Nephron progenitor cell (in vitro differentiated cells): ENCODE measurements at places on chromosomes 5 and 9.

- peak overlapping the region; percentile 40 for H3K4me3 ChIP-seq
- peaks cover 97% of the 10 kb centered on the region for H3K4me1 ChIP-seq
- no peaks in the 10 kb centered on the region for H3K27me3 ChIP-seq
- DNase-seq, result no peak
Measured at GRCh38 chr9:137670391-137671195, 51.8 kb downstream of the EHMT1 start.

DNA sequence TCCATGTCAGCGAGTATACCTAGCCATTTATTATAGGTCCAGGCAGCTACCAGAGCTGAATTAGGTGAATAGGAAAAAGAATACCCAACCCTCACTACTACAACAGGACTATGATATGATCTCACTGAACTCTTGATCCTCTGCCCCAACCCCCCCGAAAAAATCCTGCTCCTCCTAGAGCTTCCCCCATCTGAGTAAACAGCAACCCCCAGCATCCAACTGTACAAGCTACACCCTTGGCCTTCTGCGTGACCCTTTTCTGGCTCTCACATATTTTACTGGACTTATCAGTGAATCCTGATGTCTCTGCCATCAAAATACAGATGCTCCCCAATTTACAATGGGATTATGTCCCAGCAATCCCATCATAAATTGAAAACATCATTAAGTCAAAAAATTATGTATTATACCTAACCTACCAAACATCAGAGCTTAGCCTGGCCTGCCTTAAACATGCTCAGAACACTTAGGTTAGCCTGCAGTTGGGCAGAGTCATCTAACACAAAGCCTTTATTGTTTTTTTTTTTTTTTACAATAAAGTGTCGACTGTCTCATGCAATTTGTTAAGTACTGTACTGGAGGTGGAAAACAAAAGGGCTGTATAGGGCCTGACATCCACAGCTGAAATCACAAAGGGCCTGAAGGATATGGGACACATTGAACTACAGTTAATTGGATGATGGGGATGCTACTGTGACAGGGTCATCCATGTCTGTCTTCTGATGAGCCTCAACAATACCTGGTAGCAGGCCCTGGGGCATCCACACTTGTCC is 128.9 kb upstream of the ERCC6L2 start:
- no peak overlapping the region for H3K4me3 ChIP-seq
- DNase-seq, result no peak
- peaks cover 27% of the 10 kb centered on the region for H3K27me3 ChIP-seq
- H3K27ac ChIP-seq, result no peak overlapping the region
- H3K36me3 ChIP-seq, result no peaks in the 10 kb centered on the region

GRCh38 chr9:118148990-118149389 is 444.8 kb downstream of the TLR4 start:
- peaks cover 3% of the 10 kb centered on the region for H3K27me3 ChIP-seq
- DNase-seq, result no peak
- no peak overlapping the region for H3K27ac ChIP-seq
- no peak overlapping the region for H3K4me3 ChIP-seq
- no peaks in the 10 kb centered on the region for H3K4me1 ChIP-seq

- no peaks in the 10 kb centered on the region for H3K36me3 ChIP-seq
- no peaks in the 10 kb centered on the region for H3K27me3 ChIP-seq
- H3K4me1 ChIP-seq, result peaks cover 58% of the 10 kb centered on the region
- DNase-seq, result no peak
Measured at GRCh38 chr5:82446809-82447208, 168.7 kb upstream of the RPS23 start.

GRCh38 chr5:72587661-72588308 is 80.6 kb upstream of the ZNF366 start:
- H3K4me3 ChIP-seq, result no peak overlapping the region
- H3K4me1 ChIP-seq, result peaks cover 9% of the 10 kb centered on the region
- no peaks in the 10 kb centered on the region for H3K36me3 ChIP-seq

GRCh38 chr9:126148994-126149393 is 177.6 kb upstream of the MVB12B start:
- H3K36me3 ChIP-seq, result no peaks in the 10 kb centered on the region
- no peak overlapping the region for H3K4me3 ChIP-seq
- DNase-seq, result no peak
- peaks cover 37% of the 10 kb centered on the region for H3K27me3 ChIP-seq
- no peak overlapping the region for H3K27ac ChIP-seq

GRCh38 chr5:126780165-126780827 is 3.4 kb downstream of the LMNB1 start:
- peak overlapping the region; percentile 95 for H3K4me3 ChIP-seq
- H3K27ac ChIP-seq, result no peak overlapping the region
- no peak for DNase-seq
- H3K36me3 ChIP-seq, result peaks cover 44% of the 10 kb centered on the region
- H3K4me1 ChIP-seq, result peaks cover 28% of the 10 kb centered on the region
- no peaks in the 10 kb centered on the region for H3K27me3 ChIP-seq

DNA sequence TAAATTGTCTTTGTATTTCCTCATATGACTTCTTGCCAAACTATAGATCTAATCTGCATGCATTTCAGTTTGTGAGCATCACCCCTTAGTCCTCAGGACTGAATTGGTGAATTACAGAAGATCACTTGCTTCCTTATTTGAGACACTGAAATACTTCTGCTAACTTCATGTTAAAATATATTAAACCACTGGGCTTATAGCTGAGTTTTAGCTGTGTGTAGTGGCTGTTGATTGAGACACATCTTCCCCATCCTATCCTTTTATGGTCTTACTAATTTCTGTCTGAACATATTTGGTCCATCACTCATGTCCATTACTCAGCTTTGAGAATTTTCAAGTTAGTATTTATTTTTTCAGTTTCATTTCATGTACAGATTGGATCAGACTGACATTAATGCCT is 295.9 kb downstream of the PSAT1 start:
- H3K4me1 ChIP-seq, result no peaks in the 10 kb centered on the region
- H3K27ac ChIP-seq, result no peak overlapping the region
- no peak for DNase-seq
- H3K36me3 ChIP-seq, result no peaks in the 10 kb centered on the region
- peaks cover 4% of the 10 kb centered on the region for H3K27me3 ChIP-seq
- H3K4me3 ChIP-seq, result no peak overlapping the region

GRCh38 chr5:56301069-56301468 is 67.9 kb upstream of the ANKRD55 start:
- H3K36me3 ChIP-seq, result no peaks in the 10 kb centered on the region
- no peak overlapping the region for H3K4me3 ChIP-seq
- no peak overlapping the region for H3K27ac ChIP-seq
- H3K4me1 ChIP-seq, result no peaks in the 10 kb centered on the region
- H3K27me3 ChIP-seq, result no peaks in the 10 kb centered on the region

DNA sequence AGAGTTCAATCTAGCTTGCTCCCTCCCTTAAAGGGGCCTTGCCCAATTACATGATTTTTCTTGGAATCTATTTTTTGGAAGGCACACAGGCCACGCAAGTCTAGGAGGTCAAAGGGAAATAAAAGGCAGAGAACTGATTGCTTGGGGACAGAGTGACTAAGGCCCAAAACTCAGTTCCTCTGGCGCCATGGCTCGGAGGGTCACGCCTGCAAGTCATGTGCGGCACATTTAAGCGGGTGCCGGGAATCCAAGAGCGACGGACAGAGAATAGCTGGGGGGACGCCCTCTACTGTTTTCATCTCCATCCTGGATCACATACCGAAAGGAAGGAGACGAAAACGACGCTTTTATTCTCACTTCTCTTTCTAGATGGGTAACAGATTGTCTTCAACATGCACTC is 78.6 kb downstream of the FREM1 start:
- no peaks in the 10 kb centered on the region for H3K27me3 ChIP-seq
- H3K4me1 ChIP-seq, result no peaks in the 10 kb centered on the region
- DNase-seq, result no peak
- H3K4me3 ChIP-seq, result no peak overlapping the region

DNA sequence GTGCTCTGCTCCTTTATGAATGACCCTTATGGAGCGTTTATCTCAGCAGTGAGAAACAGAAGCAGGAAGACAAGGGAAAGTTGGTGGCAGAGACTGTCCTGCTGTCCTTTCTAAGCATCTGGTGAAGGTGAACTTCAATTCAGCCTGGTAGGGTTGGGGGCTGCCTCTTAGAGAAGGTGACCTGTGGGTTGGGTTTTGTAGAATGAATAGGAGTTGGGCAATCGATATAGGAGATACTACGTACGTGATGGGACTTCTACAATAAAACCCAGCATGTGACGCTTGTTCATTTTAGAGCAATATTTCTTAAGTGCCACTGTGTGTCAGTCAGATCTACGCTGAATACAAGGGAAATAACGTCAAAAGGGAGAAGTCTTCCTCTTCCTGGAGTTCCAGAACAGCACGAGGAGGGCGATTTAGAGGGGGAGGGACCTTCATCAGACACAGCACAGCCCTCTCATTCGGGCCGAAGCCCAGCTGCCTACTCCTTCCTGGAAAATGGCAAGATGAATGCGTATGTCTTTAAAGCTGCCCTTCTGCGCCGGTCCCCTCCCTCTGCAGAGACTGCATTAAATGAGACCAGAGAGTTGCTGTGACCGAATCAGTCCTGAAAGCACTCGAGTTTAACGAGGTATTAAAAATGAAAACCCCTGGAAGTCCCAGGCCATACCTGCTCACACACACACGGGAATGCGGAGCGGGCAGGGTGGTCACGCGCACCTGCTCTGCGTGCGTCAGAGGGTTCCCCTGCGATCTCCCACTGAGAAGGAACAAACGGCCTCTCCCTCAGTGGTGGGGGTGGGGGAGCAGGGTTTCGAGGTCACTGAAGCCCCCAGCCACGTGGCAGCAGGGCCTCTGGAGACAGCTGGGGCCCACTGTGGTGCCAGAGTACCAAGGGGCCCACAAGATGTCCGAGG is 85.3 kb upstream of the SARDH start:
- H3K4me3 ChIP-seq, result peak overlapping the region; percentile 36
- peaks cover 60% of the 10 kb centered on the region for H3K4me1 ChIP-seq
- DNase-seq, result no peak
- peaks cover 6% of the 10 kb centered on the region for H3K27me3 ChIP-seq

- peaks cover 32% of the 10 kb centered on the region for H3K27me3 ChIP-seq
- H3K36me3 ChIP-seq, result peaks cover 3% of the 10 kb centered on the region
- peaks cover 32% of the 10 kb centered on the region for H3K4me1 ChIP-seq
- no peak overlapping the region for H3K4me3 ChIP-seq
- DNase-seq, result no peak
Measured at GRCh38 chr9:121592265-121592664, 59.2 kb upstream of the DAB2IP start.

DNA sequence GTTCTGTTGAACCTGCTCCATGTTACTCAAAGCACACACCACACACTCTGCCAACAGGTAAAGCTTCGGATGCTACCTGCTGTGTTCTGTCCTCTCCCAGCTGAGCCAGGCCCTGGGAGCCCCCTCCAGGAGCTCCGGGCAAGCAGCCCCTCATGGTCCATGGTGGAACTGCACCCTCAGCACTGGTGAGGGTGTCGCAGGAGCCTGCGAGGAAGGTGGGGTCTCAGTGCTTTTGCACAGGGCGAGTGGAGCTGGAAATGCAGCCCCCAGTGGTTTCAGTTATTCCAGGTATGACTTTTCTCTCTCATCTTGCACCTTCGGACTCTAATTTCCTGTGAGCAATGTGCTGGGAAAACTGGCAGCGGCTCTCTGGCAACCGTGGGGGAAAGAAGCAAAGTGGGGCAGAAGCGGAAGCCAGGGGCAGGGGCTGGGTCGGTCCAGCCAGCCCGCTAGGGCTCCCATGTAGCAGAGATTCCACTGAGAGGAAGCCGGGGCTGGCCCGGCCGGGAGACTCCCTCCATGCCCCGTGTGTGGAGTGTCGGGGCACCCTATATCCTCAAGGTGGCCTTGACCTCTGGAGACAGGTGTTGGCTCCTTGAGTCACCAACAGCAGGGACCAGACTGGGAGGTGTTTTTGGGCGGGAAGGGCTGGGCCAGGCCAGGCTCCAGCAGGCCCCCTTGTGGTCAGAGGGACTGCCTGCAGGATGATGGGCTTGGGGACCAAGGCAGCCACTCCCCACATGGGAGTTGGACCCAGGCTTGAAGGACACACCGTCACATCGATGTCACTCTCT is 75.6 kb upstream of the PRSS3 start:
- H3K27ac ChIP-seq, result no peak overlapping the region
- H3K36me3 ChIP-seq, result peaks cover 4% of the 10 kb centered on the region
- peaks cover 6% of the 10 kb centered on the region for H3K4me1 ChIP-seq
- peaks cover 31% of the 10 kb centered on the region for H3K27me3 ChIP-seq
- H3K4me3 ChIP-seq, result no peak overlapping the region

- H3K27ac ChIP-seq, result no peak overlapping the region
- H3K4me3 ChIP-seq, result peak overlapping the region; percentile 65
- H3K4me1 ChIP-seq, result peaks cover 35% of the 10 kb centered on the region
- H3K27me3 ChIP-seq, result peaks cover 45% of the 10 kb centered on the region
Measured at GRCh38 chr5:1875843-1876659, 6.7 kb downstream of the IRX4 start.

DNA sequence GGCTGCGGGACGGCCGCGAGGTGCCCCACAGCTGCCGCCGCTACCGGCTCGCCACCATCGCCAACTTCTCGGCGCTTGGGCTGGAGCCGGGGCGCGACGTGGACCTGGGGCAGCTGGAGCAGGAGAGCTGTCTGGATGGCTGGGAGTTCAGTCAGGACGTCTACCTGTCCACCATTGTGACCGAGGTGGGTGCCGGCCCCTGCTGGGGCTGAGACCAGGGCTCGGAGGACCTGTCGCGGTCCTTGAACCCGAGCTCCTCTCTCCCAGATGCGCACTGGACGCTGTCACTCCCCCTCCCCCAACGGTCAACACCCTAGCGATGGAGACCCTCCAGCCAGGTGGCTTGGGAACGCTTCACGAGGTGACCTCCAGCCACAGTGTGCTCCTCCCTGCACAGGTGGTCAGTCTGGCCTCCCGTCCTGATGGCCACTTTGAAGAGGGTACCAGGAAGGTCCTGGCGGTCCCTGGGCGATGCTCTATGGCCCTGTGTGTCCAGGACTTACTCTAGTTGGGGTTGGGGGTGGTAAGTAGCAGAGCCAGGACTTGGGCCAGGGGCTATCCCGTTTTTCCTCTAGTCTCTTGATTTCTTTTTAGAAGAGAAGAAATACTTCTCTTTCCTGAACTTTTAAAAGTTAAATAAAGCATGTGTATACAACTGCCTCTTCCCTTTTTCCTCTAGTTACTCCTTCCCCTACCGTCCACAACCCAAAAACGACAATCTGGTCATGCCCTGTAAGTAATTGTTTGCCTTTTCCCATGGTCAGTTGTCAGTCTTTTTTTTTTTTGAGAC is 866 bp downstream of the SLC22A5 start:
- H3K4me3 ChIP-seq, result peak overlapping the region; percentile 82
- DNase-seq, result no peak
- no peak overlapping the region for H3K27ac ChIP-seq
- H3K27me3 ChIP-seq, result peaks cover 39% of the 10 kb centered on the region
- no peaks in the 10 kb centered on the region for H3K36me3 ChIP-seq
- H3K4me1 ChIP-seq, result peaks cover 19% of the 10 kb centered on the region
